ENCODE measurements at places on chromosomes 2 and 18.

GRCh38 chr2:222606306-222606705, 49.6 kb downstream of the FARSB start:
- DNase-seq: peak; percentile 45

DNA sequence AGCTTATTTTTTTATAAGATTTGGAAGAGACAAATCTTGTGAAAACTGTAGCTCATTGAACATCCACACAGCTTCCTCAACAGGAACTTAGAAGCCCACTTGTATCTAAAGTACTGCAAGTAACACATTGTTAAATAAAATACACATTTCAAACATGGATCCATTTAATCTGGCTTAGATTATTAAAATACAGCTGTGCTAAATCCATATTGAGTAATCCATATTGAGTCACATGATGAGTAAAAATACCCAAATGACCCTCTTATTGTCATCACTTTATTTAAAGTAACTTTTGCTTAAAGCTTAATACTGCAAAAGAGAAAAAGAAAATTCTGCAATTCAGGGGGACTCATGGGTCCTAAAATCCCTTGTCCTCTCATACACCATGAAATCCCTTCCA, 133.3 kb downstream of the OSR1 start:
- DNase-seq: no peak

DNA sequence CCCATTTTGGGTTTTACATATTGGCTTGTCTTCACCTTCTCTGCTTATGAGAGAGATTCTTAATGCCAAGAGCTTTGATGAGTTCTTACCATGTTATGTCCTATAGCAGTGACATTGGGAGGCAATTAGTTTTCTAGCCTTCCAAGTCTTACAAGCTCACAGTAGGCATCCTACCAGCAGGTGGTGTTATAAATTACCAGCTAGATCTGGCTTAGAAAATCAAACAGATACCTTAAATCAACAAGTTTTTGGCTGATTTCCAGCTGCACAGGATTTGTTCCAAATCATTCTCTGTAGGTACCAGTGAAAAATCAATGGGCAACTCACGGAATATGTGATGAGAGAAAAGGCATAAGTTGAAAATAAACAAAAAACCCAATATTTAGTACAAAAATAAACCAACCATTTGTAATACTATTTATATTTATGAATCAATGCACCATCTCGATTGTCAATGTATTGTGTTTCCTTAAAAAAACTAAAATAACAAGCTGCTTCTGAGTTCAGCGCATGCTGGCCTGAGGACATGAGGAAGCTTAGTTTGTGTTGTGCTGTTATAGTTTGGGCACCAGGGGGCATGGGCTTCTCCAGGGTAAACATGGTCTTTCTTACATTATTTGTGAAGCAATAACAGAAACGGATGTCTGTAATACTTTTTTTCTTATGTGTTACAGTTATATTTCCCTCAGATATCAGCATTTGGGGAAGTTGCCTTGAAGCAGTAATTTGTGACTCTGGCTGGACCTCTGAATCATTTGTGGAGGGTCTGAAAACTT, 34.1 kb upstream of the NXPH2 start:
- no peak for DNase-seq

DNA sequence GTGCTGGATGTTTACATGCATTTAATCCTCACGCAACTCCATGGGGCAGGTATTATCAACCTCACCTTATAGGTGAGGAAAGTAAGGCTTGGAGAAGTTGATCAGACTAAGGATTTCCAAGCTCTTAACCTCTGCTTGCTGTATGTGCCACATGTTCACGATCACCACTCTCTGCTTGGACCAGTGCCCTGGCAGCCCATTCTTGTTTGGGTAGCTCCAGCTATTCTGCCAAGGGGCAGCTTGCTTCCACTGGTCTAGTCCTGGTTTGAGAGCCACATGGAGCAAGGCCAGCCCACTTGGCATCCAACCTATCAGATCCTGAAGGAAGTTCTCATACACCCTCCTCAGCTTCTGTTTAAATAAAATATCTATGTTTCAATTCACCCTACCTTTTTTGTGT, 14.3 kb downstream of the PLB1 start:
- no peak for DNase-seq

DNA sequence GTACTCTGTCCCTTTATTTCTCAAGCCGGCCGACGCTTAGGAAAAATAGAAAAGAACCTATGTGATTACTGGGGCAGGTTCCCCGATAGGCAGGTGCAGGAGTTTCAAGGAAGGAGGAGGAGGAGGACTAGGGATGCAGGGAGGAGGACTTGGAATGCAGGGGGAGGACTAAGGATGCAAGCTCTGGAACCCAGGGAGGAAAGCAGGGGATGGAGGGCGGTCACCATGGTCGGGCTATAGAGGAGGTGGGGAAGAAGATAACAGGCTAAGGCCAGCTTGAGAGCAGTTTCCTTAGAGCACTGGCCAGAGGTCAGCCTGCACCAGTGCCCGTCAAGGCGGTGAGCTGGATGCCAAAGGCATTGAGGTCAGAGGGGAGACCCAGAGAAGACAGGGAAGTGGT, 18.7 kb upstream of the B3GNT7 start:
- DNase-seq: no peak

DNA sequence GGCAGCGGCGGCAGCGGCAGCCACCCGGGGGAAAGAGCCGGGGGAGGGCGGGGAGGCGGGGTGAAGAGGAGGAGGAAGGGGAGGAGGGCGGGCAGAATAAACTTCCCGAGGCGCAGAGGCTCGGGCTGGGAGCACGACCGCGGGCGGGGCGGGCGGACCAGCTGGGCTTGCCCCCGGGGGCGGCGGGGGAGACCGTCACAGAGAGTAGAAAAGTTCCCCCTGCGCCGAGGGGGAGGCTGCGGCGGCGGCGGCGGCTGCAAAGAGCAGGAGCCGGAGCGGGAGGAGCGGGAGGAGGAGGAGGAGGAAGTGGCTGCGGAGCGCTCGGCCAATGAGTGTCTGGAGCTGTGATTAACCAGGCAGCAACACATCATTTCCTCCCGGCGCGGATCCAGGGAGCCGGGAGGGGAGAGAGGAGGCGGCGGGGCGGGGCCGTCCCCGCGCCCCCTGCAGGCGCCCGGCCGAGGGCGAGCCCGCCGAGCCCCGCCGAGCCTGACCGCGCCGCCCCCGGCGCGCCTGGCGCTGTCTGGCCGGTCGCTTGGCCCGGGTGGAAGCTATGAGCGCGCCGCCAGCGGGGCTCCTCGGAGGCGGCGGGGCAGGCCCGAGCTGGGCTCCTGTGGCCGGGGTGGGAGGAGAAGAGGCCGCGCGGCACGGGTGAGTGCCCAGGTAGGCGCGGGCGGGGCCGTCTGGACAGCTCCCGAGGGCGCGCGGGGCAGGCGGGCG, at the start of gene ACVR1:
Gene ACVR1, minus strand, starts transcription at position 265 of the 720 bp plus-strand sequence. CDS start 76,837 bp downstream, outside the sequence.
- DNase-seq: peak; percentile 98

GRCh38 chr2:112488201-112488600, 6.2 kb downstream of the TTL start:
- no peak for DNase-seq
